ENCODE measurements at places on chromosomes 16 and 17.

- no peak for DNase-seq
These were observed 15.3 kb downstream of the CA7 start for GRCh38 chr16:66859397-66860068.

GRCh38 chr16:30049871-30050270 lies 15.7 kb upstream of the ALDOA start:
- no peak for DNase-seq

- no peak for DNase-seq
These were observed 10.0 kb downstream of the AXIN2 start for GRCh38 chr17:65551267-65552040.

DNA sequence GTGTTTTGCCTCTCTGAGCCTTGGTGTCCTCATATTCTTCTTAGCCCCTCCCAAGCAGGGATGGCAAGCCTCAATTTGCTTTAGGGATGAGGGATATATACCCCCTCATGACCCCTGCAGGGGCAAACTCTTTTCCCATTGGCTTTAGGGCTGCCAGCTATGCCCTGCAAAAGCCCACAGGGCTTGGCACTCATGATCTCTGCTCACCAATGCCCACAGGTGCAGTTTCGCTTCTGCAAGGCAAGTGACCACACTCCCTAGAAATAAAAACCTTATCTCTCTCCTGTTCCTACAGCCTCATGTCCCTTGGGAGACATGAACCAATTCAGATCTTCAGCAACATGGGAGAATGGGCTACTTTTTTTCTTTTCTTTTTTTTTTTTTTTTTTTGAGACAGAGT lies 8.8 kb downstream of the BEAN1 start:
- DNase-seq: no peak

DNA sequence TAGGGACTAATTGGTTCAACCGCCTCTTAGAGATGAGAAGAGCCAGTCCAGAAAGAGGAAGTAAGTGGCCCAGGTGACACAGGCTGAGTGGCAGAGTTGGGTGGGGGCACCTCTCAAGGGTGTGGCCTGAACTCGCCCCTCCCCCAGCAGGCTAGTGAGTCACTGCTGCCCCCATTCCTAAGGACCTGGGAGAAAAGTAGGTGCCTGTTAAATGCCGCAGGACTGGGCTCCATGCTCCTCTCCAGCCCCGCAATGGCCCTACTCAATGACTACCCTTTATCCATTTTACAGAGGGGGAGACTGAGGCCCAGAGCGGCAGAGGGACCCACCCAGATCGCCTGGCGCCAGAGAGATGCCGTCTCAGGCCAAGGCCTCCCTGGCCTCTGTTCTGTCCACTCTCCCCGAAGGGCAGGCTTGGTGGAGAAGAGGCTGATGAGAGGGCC lies 8.1 kb downstream of the TMEM235 start:
- DNase-seq: no peak

DNA sequence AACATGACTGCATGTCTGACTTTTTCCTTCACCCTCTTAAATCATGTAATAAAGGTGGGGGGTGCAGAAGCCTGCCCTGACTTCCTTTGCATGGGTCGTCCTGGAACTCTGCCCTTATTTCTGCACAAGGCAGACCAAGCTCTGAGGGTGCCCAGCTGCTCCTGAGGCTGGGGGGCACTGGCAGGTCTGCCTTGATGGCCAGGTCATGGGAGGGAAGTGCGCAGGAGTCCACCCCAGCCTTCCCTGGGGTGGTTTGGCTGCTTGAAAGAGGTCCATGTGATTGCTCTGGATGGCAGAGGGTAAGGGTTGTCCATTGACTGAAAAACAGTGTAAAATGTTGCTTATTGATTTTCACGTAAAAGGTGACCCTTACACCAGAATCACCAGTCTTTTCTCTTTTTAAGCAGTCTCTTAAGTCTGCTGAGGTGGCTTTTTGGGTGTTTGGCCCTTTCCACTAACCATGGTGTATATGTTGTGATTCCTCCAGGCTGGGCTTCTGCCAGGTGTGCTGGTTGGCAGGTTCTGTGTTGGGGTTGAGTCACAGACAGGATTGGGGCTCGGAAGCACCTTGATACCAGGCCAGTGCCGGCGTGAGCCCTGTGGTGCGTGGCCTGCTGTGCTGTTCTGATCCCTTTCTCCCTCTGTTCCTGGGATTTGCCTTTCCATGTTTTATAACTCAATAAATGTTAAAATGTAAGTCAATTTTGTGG lies 19.4 kb downstream of the DHX38 start:
- DNase-seq: no peak

- no peak for DNase-seq
These were observed 35.4 kb downstream of the WSB1 start for GRCh38 chr17:27329146-27329805.

GRCh38 chr17:1605681-1606351 lies 22.8 kb downstream of the SLC43A2 start:
- DNase-seq: no peak

GRCh38 chr16:80296034-80296433 lies 244.8 kb upstream of the DYNLRB2 start:
- DNase-seq: no peak

GRCh38 chr16:89602273-89602951 lies 11.0 kb upstream of the DPEP1 start:
- DNase-seq: no peak

DNA sequence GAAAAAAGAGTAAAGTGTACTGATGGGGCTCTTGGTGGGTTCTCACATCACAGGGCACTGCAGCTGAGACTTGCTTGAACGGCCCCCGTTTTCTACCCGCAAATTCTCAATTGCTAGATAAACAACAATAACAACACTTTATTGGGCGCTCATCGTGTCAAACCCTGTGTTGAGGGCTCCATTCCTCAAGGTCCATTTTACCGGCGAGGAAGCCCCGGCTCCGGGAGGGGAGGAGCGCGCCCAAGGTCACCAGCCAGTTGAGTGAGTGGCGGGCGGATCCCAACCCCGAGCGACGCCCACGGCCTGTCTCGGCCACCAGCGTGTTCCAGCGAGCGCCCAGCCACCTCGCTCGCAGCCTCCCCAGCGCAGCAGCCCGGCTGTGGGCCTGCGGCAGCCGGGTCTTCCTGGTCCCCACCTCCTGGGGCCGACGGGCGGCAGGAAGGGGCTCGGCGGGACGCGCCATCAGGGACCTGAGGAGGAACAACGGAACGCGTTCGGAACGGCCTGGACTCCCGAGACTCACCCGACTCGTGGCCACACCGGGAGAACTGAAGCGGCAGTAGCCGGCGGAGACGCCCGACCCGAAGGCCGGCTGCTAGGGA lies 373 bp downstream of the CMC2 start:
- no peak for DNase-seq

DNA sequence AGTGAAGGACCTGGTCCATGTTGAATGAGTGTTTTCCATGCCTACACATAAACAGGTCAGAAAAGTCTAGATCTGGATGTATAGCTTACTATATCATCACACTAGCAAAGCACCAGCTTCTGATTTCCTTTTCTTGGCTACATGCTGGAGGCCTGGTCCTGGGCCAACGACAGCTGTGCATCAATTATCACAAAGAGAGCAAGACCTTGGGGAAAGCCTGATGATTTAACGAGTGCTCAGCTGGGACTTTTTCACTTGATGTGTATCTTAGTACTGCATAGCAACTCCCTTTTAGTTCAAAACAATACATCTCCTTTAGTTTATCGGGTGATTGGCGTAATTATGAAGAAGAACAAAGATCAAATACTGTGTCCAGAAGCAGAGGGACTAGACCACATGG lies 358.2 kb downstream of the KIF2B start:
- DNase-seq: no peak

GRCh38 chr16:82641336-82641984 lies 14.7 kb downstream of the CDH13 start:
- DNase-seq: no peak

DNA sequence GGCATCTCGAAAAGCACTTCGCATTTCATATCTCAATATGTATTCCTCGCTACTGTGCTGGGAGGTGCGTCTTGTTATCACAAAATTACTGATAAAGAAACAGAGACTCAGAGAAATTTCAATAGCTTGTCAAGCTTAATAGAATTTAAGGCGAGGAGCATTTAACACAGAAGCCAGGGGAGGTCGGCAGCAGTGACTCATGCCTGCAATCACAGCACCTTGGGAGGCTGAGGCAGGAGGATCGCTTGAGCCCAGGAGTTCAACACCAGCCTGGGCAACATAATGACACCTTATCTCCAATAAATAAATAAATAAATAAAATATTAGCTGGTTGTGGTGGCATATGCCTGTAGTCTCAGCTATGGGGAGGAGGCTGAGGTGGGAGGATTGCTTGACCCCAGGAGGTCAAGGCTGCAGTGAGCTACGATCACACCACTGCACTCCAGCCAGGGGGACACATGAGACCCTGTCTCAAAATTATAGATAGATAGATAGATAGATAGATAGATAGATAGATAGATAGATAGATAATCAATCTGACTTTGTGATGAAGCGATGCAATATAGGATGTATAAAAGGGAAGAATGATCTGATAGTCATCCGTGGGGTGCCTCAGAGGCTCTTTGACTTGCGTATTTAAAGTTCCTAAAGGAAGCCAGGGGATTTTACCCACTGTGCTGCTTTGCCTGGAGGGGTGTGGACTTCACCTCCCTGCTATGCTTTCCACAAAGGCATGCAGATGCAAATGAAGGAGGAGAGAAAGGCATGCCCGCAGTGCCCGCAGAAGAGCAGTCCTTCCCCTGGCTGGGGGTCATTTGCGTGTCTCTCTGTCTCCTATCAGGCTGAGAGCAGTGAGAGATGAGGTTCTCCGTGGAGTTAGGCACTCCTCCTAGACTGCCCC lies 15.9 kb upstream of the USP10 start:
- DNase-seq: no peak

GRCh38 chr16:85984231-85984880 lies 85.4 kb downstream of the IRF8 start:
- DNase-seq: no peak

GRCh38 chr16:16857603-16858283 lies 478.8 kb downstream of the NPIPA7 start:
- DNase-seq: no peak

GRCh38 chr16:57801098-57801808 lies 1.0 kb downstream of the KIFC3 start:
- no peak for DNase-seq

GRCh38 chr16:84952335-84953189 lies 58.8 kb downstream of the ZDHHC7 start:
- DNase-seq: peak; percentile 78

DNA sequence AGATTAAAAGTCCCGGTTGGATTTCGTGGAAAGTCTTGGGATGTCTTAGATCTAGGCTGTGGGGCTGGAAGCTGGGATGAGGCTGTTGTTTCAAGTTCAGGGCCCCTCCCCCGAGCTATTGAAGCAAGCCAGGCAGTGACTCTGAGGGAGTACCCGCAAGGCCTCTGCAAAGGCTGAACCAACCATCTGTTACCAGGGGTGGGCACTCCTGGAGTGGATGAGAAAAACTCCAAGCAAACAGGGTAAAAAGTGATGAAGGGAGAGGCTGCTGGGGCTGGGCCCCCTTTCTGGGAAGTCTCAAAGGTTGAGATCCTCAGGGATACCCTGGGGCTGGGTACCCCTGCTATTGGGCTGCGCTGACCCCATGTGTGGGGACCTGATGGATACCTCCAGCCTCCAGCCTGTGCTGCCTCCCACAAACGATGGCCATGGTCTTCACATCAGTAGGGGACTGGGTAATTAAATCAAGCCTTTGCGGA lies 82.4 kb upstream of the KIFC3 start:
- no peak for DNase-seq

GRCh38 chr16:28192806-28193529 lies 18.8 kb downstream of the XPO6 start:
- no peak for DNase-seq

GRCh38 chr17:56125830-56126819 lies 27.1 kb upstream of the ANKFN1 start:
- DNase-seq: no peak

DNA sequence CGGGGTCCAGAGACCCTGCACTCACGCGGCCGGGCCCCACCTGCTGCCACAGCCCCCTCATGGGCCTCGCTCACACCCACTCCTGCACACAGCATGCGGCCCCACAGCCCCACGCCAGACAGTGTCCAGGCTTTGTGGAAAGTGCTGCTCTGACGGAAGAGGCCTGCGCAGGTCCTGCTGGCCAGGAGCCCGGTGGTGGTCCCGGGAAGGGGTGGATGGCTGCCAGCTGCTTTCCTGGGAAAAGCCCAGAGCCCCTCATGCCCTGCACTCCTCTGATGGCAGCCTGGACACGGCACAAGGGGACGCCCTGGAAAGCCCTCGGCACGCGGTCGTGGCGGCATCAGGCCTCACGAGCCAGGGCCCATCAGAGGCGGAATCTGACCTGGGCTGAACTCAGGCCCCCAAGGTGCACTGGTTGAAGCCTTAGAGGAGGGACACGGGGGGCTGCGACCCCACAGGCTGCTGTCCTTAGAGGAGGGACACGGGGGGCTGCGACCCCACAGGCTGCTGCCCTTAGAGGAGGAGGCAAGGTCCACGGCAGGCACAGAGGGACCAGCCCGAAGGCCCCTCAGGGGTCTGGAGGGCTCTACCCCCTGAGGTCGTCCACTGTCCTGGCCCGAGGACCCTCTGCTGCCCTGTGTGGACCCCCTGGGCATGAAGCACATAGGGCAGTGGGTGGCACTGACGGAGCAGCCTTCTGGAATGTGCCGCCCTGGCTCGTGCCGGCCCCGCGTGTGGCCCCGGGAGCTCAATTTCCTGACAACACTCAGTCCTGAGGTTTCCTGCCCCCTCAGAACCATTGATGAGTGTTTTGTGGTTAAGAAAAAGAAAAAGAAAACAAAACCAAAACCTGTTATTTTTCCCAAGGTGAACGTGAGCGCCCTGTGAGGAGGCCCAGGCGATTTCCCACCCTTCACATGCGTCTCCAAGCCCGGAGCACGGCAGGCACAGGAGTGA lies 22.1 kb downstream of the SOX8 start:
- no peak for DNase-seq

DNA sequence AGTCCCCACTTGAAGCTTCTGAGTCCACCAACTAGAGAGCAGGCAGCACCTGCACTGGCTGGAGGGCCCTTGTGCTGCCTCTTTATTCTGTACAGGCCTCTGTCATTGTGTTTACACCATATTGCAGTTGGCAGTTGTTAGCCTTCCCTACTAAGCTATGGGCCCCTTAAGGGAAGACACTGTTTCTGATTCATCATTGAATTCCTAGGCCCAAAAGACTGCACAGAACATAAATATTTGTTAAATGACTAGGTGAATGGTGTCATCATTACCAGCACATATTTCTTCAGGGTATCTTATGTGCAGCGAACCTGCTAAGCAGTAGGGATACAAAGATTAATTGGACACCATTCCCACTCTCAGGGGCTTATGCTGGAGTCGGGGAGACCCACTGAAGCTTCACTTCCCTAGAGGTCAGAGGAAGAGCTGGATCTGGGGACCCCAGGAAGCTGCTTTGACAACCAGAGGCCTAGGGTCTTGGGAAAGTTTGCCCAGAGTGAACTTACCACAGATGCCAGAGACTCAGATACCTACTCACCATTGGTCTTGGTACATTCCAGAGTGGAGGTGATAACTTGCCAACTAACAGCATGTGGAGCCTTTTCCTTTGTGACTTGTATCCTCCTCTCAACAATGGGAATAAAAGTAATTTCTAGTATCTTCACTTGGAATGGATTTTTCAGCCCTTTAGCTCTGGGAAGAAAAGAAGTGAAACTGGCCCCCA lies 28.7 kb upstream of the DDX52 start:
- DNase-seq: no peak

GRCh38 chr17:33369876-33370275 lies 76.8 kb upstream of the ASIC2 start:
- DNase-seq: no peak

Measured in NCI-H2107 (cell line).